ENCODE measurements at places on chromosomes 3 and 15.
A peak's percentile ranks its signal among the peaks of the same experiment; 100 is the strongest.

GRCh38 chr15:98955331-98955730 lies 52.3 kb downstream of the PGPEP1L start:
- DNase-seq = no peak

DNA sequence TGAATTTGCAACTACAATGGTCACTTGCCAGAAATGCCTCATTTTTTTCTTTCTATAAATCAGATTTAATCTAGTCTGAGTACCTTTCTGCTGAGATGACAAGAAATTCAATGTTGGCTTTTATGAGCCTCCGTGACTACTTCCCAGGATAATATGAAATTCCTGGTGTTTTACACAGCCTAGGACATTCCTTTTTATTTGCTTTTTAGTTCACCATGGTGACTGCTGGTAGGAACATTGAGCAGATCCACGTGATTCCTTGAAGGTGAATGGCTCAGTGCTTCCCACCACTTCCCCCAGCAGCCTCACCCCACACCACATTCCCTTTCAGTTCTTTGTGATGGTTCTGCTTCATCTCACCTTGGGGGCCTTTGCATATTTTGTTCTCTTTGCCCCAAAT lies 4.3 kb upstream of the NPTN start:
- DNase-seq = no peak

GRCh38 chr15:62389885-62390790 lies 225.1 kb upstream of the C2CD4B start:
- DNase-seq = peak; percentile 12

- no peak for DNase-seq
These were observed 44.0 kb downstream of the CD200 start for GRCh38 chr3:112376992-112377391.

DNA sequence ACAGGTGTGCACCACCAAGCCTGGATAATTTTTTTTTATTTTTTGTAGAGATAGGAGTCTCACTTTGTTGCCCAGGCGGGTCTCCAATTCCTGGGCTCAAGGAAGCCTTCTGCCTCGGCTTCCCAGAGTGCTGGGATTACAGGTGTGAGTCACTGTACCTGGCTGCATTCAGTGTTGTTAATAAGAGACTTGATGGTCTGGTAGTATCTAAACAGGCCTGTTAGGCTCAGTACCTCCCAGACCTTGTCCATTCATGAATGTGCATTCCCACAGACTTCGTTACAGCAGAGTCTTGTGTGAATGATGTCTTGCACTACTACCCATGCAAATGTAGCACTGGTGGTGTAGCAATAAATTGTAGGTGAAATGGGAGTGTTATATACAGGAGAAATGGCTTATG lies 17.7 kb downstream of the CMTM8 start:
- no peak for DNase-seq

- DNase-seq = no peak
These were observed at the start of gene C2CD4B for GRCh38 chr15:62165104-62165792. Gene C2CD4B, minus strand, starts transcription at chr15:62165285. Its CDS starts 301 bp downstream, at chr15:62164984.

- DNase-seq = no peak
These were observed 9.4 kb upstream of the SEC13 start for GRCh38 chr3:10330319-10330718.

DNA sequence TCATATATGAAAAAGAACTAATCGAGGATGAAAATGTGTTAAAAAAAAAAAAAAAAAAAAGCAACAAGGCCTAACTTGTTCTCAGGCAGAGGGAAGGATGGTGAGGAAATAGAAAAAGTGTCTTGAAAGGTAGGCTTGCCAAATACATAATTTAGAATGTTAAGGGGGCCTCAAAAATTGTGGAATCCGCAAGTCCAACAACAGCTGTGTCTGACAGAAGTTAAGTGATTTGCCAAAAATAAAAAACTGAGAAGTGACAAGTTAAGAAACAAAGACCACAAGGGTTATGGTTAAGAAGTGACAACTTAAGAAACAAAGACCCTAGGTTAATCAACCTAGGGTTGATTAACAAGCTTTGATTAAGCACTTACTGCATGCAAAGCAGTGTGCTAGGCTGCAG lies 110.6 kb downstream of the P2RY1 start:
- DNase-seq = no peak

- no peak for DNase-seq
These were observed 19.0 kb downstream of the ALDH1A2 start for GRCh38 chr15:58046467-58046866.

GRCh38 chr15:87207990-87208580 lies 1048.5 kb downstream of the NTRK3 start:
- DNase-seq = no peak

- DNase-seq = no peak
These were observed 21.8 kb upstream of the ATP1B3 start for GRCh38 chr3:141854599-141854998.

DNA sequence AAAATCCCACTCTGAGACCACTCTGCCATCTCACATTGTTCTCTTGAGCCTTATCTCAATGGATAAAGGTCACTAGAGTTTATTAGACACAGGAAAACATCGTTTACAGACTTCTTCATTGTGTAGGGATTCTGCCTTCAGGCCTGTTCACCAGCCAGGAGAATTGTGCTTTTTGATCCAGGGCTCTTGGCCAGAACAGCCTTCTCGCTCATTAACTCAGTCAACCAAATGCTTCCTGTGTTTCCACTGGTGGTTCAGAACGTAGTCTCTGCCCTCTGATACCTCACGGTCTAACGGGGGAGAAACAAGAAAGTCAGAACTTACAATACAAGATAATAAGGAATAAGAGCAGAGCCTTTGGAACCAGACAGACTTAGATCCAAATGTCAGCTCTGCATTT lies 54.2 kb upstream of the TSEN2 start:
- DNase-seq = no peak

DNA sequence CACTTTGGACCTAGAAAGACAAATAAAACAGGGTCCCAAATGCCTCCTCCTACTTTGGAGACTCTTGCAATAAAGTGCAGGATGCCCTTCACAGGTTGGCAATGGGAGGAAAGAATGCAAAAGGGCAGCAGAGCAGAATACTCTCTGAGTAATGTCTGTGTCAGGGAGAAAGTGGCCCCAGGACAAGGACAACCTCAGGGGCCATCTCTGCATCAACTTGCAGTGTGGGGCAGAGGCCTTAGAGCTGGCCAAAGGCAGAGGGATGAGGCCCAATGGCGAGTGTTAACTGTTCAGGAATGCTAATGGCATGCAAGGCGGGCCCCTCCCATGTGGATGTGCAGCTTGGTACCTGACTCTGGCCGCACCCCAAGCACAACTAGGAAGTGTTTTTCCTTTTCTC lies 8.4 kb downstream of the UPK1B start:
- DNase-seq = no peak

- no peak for DNase-seq
These were observed 27.0 kb downstream of the NSMCE3 start for GRCh38 chr15:29242456-29243242.

DNA sequence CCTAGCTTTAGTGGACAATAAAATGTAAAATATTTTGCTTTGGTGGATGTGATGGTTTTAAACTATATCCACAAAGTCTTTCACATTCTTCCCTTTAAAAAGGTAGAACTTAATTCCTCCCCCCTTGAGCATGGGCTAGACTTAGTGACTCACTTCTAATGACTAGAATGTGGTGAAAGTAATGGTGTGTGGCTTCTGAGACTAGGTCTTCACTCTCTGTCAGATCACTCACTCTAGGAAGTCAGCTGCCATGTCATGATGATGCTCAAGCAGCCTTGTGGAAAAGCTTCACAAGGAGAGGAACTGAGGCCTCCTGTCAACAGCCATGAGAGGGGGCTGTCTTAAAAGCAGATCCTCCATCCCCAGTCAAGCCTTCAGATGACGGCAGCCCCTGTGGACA lies 4.2 kb downstream of the LRRC2 start:
- no peak for DNase-seq

DNA sequence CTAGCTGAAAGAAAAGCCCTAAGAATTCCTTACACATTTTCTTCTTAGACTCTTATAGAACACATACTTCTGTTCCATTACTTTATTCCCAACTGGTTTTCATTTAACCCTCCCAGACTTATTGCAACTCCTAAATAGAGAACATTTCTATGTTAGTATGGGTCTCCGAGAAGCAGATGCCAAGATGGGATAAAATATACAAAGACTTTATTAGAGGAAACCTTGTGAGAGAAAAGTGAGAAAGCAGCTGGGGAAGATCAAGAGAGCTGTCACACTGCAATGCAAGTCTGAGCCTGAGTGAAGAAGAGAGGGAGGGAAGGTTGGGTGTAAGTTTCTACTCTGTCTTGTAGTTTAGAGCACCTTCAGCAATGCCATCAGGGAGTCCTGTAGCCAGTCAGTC lies 979.3 kb downstream of the IGSF11 start:
- no peak for DNase-seq

- no peak for DNase-seq
These were observed 13.5 kb upstream of the MECOM start for GRCh38 chr3:169676925-169677537.

- DNase-seq = no peak
These were observed 29.1 kb upstream of the ELP6 start for GRCh38 chr3:47542471-47543173.

- DNase-seq = no peak
These were observed 417.4 kb upstream of the DPH6 start for GRCh38 chr15:35963326-35963725.

- no peak for DNase-seq
These were observed 8.1 kb upstream of the CSK start for GRCh38 chr15:74773731-74774252.

GRCh38 chr3:138043266-138044029 lies 33.5 kb downstream of the CLDN18 start:
- no peak for DNase-seq

DNA sequence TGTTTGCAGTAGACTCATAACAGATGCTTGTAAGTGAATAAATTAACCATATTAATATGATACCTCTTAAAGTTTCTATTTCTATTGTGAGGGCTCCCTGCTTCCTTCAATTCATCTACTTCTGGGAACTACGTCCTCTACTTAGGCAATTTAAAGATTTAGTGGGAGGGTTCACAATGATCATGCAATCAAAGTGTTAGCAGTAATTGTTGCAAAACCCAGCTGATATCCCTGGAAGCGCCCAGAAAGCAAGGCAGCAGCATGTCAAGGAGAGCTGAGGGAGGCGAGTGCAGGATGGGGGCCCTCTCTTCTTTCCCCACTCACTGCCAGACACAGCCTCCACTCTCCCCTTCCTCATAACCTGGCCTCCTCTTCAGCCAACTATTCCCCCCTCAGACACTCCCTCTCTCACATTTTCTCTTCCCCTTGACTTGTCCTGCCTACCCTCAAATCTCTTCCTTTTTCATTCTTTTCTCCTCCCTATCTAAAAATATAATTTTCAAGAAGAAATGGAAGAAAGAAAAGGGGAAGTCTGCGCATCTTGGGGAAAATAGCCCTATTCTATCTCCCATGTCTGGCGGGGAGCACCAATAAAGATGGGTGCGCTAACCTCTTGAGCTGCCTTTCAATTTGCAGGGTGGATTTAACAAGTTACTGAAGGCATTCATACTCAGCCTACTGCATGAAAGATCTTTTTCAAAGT lies 6.6 kb downstream of the TMEM212 start:
- no peak for DNase-seq

GRCh38 chr3:177251755-177252154 lies 54.5 kb upstream of the TBL1XR1 start:
- DNase-seq = no peak

DNA sequence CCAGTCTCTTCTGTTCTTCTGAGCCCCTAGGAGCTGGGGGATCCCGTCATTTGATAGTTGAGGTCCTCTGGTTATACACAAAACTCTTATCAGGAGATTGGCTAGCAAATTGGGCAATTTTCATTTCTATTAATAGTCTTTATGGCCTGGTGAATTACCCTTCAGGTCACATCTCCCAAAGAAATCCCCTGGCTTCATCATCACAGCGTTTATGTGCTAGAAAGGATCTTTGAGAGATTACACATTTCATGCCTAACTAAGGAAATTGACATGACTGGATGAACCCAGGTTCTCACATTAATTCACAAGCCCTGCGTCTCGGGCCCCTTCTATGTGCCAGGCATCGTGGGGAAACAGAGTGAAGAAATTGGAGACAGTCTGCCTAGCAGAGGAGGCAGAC lies 227.4 kb upstream of the PROK2 start:
- no peak for DNase-seq

- no peak for DNase-seq
These were observed 1.1 kb upstream of the MGLL start for GRCh38 chr3:127823426-127823857.

- DNase-seq = no peak
These were observed 27.8 kb downstream of the KLHL6 start for GRCh38 chr3:183527428-183528379.

DNA sequence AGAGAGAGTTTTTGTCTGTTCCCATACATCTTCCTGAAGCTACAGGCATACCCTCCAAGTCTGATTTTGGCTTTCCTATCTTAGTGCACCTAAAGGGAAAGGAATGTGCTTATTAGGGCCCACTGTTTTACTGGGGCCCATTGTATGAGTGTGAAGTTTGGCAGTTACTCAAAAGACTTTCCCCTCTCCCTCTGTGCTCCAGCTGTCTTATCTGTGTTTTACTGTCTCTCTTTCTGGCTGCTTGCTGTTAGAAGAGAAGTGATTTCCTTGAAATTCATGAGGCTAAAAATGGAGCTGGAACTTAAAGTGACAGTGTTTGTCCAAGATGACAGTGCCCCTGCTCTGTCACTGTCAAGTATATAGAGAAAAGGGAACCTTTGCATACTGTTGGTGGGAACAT lies 436.2 kb downstream of the OCA2 start:
- DNase-seq = no peak

GRCh38 chr3:173912126-173912525 lies 514.6 kb downstream of the NLGN1 start:
- DNase-seq = no peak

GRCh38 chr3:128546646-128547045 lies 53.6 kb upstream of the GATA2 start:
- no peak for DNase-seq

GRCh38 chr3:114216186-114216970 lies 21.0 kb downstream of the ZNF80 start:
- no peak for DNase-seq

DNA sequence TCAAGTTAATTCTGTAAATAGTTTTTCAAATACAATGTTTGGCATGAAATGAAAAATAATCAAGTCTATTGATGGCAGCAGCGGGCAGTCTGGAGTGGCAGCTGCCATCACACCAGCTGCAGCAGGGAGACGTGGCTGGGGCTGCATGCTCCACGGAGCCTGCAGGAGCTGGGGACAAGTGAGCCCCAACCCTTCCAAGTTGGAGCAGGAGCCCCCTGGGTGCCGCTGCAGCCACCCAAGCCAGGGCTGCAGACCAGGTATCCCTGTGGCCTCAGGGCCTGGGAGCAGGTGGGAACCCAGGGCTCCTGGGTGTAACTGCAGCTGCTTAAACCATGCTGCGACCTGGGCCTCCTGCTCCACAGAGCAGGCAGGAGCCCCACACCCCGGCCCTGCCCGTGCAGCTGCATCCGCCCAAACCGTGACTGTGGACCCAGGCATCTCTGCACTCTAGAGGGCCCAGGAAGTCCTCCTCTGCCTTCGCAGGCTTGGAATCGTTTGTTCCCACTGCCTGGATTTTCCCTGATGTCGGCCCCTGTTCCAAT lies 257.4 kb downstream of the PLOD2 start:
- no peak for DNase-seq

- no peak for DNase-seq
These were observed at the start of the genes CCR5AS and CCRL2 for GRCh38 chr3:46406788-46407611. Gene CCR5AS, minus strand, starts transcription at chr3:46407066. Gene CCRL2, plus strand, starts transcription at chr3:46407259. Its CDS starts 821 bp downstream, at chr3:46408080.

All from T follicular helper cell (primary cell).